ENCODE measurements at places on chromosomes 2 and 18. TPM values are rescaled to one million over a fixed set of nuclear protein-coding genes. Genes with fewer than 3 reads are reported as not detected.

Gene ARHGEF33
- not detected for total RNA-seq

Gene GBX2
- not detected for total RNA-seq

Gene FHL2
- total RNA-seq, result 0.26 TPM

Gene DNAJC5G
- not detected for total RNA-seq

Gene IKZF2
- total RNA-seq, result 0.54 TPM

DNA sequence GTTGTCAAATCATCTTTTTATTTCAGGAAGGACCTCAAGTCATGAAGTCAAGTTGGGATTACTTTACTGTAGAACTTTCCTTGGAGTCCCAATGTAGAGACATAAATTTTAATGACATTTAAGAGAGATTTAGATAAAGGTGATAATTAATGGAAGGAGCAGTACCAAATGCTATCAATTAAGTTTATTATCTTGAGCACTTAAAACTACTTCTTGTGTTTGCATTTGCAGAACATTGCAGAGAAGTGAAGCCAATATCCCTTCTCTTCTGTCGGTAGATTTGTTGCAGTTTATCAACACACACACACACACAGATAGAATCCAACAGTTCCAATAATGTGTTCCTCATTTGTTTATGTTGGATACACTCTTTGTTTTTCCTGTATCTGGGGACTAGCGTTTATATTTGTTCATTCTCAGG is 570.7 kb downstream of the EPHA4 start:
- DNase-seq, result no peak

Gene PDE1A
- total RNA-seq, result 0.15 TPM

Gene GALNT14
- total RNA-seq, result 1.6 TPM

DNA sequence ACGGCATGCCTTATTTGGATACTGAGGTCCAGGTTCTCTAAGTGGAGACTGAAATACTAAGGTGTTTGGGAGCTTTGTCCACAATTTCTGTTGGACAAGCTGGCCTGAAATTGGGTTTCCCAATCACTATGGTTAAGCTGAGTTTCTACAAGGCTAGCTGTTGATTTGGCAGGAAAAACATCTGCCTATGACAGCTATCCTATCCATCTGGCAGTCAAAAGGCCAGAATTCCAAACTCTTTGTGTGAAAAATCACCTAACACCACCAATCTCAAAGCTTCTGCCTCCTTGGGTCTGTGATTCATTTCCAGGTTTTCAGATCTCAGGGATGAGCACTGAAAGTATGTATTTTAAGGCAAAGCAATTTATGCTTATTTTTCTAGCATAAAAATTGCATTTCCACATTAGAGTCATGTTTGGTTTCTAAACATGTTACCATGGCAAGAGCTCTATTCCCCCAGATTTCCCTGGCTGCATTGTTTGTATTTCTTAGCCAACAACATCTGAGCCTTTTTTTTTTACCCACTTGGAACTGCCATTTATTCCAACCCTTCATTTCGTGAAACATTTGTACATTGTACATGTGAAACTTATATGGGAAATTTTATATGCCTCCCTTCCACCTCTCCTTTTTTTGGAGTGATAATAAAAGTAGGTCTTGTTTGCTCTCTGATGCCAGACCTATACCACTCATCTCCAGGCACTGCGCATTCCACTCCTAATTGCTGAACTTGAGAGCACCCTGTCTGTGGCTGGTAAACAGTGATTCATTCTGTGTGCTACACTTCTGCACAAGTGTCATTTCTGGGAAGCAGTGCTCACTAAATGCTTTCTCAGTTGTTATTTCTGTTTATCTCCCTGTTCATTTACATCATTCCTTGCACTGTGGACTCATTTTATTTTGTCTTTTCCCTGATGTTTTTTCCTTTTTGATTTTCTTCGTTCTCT is 15.9 kb upstream of the CCDC85A start:
- no peak for DNase-seq

DNA sequence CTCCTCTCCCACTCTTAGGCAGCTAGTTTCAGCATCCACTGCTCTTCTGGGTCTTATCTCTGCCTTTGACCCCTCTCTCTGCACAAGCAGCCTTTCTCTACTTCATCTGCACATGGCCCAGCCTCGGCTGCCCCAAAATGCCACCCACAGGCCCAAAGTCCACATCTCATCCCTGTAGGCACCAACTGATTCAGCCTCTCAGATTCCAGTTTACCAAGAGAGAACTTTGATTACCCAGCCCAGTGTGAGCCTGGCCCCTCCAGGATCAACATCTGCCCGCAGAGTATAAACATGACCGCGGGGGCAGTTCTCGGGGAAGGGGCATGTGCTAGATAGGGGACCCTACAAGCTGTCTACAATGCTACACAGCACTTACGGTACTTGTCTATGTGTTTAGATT is 141.7 kb downstream of the RTN4 start:
- DNase-seq, result no peak

GRCh38 chr2:195659982-195660890 is 3.2 kb downstream of the SLC39A10 start:
- DNase-seq, result peak; percentile 94

DNA sequence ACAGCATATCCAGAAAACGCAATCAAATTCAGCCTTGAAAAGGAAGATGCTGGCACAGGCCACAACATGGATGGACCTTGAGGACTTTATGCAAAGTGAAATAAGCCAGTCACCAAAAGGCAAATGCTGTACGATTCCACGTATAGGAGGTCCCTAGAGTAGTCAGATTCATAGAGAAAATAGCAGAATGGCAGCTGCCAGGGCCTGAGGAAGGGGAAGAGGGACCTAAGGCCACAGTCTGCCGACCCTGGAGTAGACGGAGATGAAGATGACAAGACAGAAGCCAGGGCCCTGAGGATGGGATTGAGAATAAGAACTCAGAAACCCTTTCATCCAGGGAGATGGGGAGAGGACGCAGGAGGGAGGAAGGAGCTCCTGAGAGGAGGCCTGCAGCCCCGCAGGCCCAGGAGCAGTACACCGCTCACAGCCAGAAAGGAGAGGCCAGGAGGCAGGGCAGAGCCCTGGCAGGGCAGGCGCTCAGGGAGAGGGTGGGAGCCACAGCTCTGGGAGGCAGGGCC is 8.1 kb upstream of the MTERF4 start:
- peak; percentile 63 for DNase-seq

DNA sequence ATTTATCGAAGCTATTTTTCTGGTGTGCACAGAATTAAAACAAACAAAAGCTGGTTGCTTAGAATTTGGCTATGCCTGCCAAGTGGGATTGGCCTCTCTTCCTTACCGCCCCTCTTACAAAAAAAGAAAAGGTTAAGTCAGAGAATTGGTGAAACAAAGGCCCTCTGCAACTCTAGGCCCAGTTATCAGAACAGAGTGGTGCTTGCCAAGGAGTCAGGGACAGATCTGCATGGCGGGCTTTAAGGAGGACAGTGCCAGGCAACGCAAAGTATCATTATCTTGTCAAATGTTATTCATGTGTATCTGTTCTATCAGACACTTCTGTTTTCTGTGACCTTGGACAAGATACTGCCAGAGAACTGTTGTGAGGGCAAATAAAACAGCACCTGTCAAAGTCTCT is 78.3 kb downstream of the TGIF1 start:
- no peak for DNase-seq

- DNase-seq, result no peak
These were observed 226.3 kb upstream of the SPOPL start for GRCh38 chr2:138275292-138275690.

DNA sequence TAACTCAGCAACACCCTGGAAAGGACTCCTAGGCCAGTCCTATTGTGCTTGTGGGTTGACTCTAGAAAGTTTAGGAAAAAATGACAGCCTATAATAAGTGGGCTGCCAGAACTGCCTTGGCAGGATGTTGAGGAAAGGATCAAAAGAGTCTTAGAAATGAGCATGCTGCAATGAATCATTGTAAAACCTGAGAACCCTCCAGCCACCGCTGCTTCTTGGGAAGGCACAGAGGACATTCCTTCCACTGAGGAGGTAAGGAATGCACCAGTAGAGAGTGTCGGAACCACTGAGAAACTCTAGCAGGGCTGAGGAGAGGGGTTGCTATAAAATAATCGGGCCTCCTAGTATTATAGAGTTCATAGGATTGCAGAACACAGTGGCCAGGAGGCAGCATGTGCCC is 146.7 kb upstream of the SMIM21 start:
- no peak for DNase-seq

- no peak for DNase-seq
These were observed 102.6 kb downstream of the VSNL1 start for GRCh38 chr2:17643031-17643615.
